SJCRH30 (cell line): ENCODE measurements at places on chromosomes 12 and 14. TPM values are rescaled to one million over a fixed set of nuclear protein-coding genes. Genes with fewer than 3 reads are reported as not detected.

RDH12 gene
- not detected in 2 replicates for total RNA-seq

TROAP gene
- total RNA-seq, result 79.4 and 87.0 TPM in 2 replicates

DNA sequence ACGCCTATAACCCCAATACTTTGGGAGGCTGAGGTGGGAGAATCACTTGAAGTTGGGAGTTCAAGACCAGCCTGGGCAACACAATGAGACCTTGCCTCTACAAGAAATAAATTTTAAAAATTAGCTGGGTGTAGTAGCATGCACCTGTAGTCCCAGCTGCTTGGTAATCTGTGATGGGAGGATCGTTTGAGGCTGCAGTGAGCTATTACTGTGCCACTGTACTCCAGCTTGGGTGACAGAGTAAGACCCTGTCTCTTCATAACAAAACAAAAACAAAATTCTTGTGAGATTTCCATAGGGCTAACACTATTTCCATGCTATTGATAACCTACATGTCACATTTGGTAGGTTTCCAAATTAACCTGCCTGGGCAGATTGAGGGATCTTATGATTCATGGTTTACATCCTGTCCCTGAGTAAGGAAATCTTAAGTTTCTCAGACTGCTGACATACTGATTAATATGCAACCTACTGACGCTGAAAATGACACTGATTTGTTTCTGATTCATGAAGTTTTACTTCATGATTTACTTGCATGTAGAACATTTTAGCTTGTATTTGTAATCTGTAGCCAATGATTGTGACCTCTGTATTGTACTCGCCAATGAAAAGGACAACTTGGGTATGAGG is 15.9 kb downstream of the ATP6V1D start:
- DNase-seq, result no peak
- no peak overlapping the region for H3K27ac ChIP-seq
- H3K4me3 ChIP-seq, result no peak overlapping the region
- H3K36me3 ChIP-seq, result peaks cover 45% of the 10 kb centered on the region

DNA sequence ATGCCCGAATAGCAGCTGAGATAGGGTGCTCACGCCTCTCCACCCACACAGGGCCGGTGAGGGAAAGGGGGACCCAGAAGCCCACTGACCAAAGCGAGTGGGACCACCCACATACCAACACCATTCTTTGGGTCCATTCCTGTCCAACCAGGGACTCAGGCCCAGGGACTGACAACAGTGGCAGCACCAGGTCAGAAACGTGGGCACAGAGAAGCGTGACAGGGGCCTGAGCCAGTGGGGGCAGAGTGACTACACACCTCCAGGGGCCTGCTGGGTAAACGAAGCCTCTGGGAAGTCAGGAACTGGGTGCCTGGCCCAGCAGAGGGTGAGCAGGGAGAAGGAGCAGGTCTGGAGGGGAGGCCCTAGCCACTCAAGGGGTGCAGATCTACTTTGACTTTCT is 13.7 kb downstream of the SPRYD3 start:
- DNase-seq, result no peak
- H3K27ac ChIP-seq, result no peak overlapping the region
- H3K27me3 ChIP-seq, result no peaks in the 10 kb centered on the region
- no peak overlapping the region for H3K4me3 ChIP-seq
- peaks cover 21% of the 10 kb centered on the region for H3K4me1 ChIP-seq
